ENCODE measurements at places on chromosomes 3 and 15. TPM values are rescaled to one million over a fixed set of nuclear protein-coding genes. Genes with fewer than 3 reads are reported as not detected.

DNA sequence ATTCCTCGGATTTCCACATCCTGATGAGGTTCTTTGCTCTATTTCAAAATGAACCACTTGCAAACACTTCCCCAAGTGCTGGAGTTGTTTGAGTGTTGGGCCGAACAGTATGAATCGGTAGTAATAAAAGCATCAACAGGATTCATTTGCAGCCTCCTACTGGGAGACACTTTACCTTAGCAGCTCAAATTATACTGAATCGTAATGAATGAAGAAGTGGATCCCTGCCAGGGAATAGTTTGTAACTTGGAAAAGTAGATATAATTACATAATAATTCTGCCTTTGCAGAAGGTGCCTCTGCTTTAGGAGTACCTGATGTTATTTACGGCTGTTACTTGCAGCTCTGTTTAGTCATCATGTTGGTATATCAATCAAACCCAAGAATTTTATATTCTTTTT lies 669.1 kb downstream of the CADM2 start:
- no peaks in the 10 kb centered on the region for H3K36me3 ChIP-seq
- no peak overlapping the region for H3K4me3 ChIP-seq
- no peaks in the 10 kb centered on the region for H3K27me3 ChIP-seq

GRCh38 chr3:100471444-100471843 lies 21.0 kb upstream of the TMEM45A start:
- H3K4me3 ChIP-seq, result no peak overlapping the region
- DNase-seq, result no peak
- H3K4me1 ChIP-seq, result no peaks in the 10 kb centered on the region
- no peaks in the 10 kb centered on the region for H3K36me3 ChIP-seq
- no peaks in the 10 kb centered on the region for H3K27me3 ChIP-seq

- peak overlapping the region; percentile 90 for H3K27ac ChIP-seq
- no peaks in the 10 kb centered on the region for H3K27me3 ChIP-seq
- no peak overlapping the region for H3K4me3 ChIP-seq
Measured at GRCh38 chr15:80176443-80176842, 23.6 kb downstream of the FAH start.

GRCh38 chr3:197355713-197356112 lies 57.3 kb upstream of the DLG1 start:
- DNase-seq, result no peak
- no peaks in the 10 kb centered on the region for H3K27me3 ChIP-seq
- no peak overlapping the region for H3K4me3 ChIP-seq
- no peaks in the 10 kb centered on the region for H3K36me3 ChIP-seq
- no peaks in the 10 kb centered on the region for H3K4me1 ChIP-seq
- H3K27ac ChIP-seq, result no peak overlapping the region

- no peaks in the 10 kb centered on the region for H3K36me3 ChIP-seq
- H3K27ac ChIP-seq, result no peak overlapping the region
- DNase-seq, result no peak
- no peak overlapping the region for H3K4me3 ChIP-seq
- H3K4me1 ChIP-seq, result peaks cover 24% of the 10 kb centered on the region
Measured at GRCh38 chr3:45551214-45552010, 43.1 kb upstream of the LIMD1 start.

- no peaks in the 10 kb centered on the region for H3K27me3 ChIP-seq
- no peak for DNase-seq
- no peak overlapping the region for H3K27ac ChIP-seq
- peaks cover 12% of the 10 kb centered on the region for H3K4me1 ChIP-seq
- H3K4me3 ChIP-seq, result no peak overlapping the region
- peaks cover 34% of the 10 kb centered on the region for H3K36me3 ChIP-seq
Measured at GRCh38 chr15:65163041-65163440, 22.1 kb downstream of the CLPX start.

GRCh38 chr3:128588147-128588546 lies 62.5 kb downstream of the RPN1 start:
- no peaks in the 10 kb centered on the region for H3K4me1 ChIP-seq
- H3K27ac ChIP-seq, result no peak overlapping the region

- no peaks in the 10 kb centered on the region for H3K27me3 ChIP-seq
- H3K27ac ChIP-seq, result no peak overlapping the region
- no peaks in the 10 kb centered on the region for H3K36me3 ChIP-seq
- H3K4me3 ChIP-seq, result no peak overlapping the region
Measured at GRCh38 chr3:172646439-172647015, 64.3 kb downstream of the NCEH1 start.

GRCh38 chr3:138941259-138941885 lies 5.6 kb downstream of the FOXL2 start:
- no peak overlapping the region for H3K27ac ChIP-seq
- no peaks in the 10 kb centered on the region for H3K36me3 ChIP-seq
- peak; percentile 62 for DNase-seq
- H3K4me1 ChIP-seq, result peaks cover 25% of the 10 kb centered on the region

- no peaks in the 10 kb centered on the region for H3K27me3 ChIP-seq
- no peaks in the 10 kb centered on the region for H3K36me3 ChIP-seq
- H3K4me1 ChIP-seq, result no peaks in the 10 kb centered on the region
- H3K27ac ChIP-seq, result no peak overlapping the region
- H3K4me3 ChIP-seq, result no peak overlapping the region
- DNase-seq, result no peak
Measured at GRCh38 chr15:25609371-25609770, 170.5 kb upstream of the UBE3A start.

DNA sequence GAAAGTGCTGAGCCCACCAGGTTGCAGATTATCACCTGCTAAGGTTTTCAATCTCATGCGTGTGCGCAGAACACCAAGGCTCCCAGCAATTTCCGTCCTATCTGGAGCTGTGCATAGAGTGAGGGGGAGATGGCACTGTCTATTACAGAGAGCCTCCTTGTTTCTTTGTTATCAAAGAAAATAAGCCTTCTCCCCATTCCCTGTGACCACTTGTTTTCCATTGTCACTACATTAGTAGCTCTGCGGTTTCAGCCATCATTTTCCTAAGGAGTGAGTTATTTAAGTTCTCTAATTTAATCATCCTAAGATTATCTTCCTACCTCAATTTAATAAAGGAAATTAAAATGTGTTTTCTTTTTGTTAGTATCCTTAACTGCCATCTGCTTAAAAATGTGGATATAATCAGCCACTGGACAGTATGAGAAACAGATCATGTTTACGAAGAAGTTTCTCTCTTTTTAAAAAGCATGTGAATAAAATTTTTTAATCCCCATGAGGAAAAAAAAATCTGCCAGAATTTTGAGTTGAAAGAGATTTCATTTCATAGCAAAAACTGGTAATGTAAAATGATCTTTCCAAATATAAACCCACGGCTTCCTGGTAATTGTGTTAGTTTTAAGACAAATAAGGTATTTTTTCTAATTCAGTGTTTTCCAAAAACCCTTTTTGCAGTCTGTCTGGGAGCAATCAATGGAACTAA lies 172.3 kb upstream of the UBE2E1 start:
- DNase-seq, result no peak
- no peaks in the 10 kb centered on the region for H3K27me3 ChIP-seq
- H3K27ac ChIP-seq, result no peak overlapping the region
- no peak overlapping the region for H3K4me3 ChIP-seq
- H3K36me3 ChIP-seq, result no peaks in the 10 kb centered on the region
- no peaks in the 10 kb centered on the region for H3K4me1 ChIP-seq

GRCh38 chr3:104521606-104522336 lies 844.9 kb upstream of the ALCAM start:
- DNase-seq, result no peak
- H3K36me3 ChIP-seq, result no peaks in the 10 kb centered on the region
- H3K27me3 ChIP-seq, result no peaks in the 10 kb centered on the region
- no peak overlapping the region for H3K27ac ChIP-seq
- H3K4me1 ChIP-seq, result no peaks in the 10 kb centered on the region

GRCh38 chr3:40129981-40130380 lies 179.5 kb upstream of the EIF1B start:
- H3K36me3 ChIP-seq, result no peaks in the 10 kb centered on the region
- no peak for DNase-seq

The GABRA5 gene
- total RNA-seq, result not detected

The CTXND1 gene
- 3.1 TPM for total RNA-seq

The POC1A gene
- 2.8 TPM for total RNA-seq

All from liver (tissue), 10 donors.